ENCODE measurements at places on chromosomes 12 and 14.

DNA sequence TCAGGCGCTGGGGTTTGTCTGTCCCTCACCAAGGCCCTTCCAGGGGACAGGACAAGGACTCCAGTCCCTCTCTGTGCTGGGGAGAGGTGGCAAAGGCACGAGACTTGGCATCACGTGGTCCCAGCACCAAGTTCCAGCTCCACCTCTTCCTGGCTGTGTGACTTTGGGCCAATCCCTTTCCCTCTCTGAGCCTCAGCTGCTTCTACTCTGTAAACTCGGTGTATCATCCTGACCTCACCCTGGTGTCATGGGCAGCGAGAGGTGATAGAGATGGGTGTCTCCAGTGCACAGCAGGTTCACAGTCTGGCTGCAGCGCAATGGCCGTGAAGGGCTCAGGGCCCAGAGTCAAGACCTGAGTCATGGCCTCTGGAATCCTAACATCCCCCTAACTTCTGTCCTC lies 54.0 kb downstream of the MVK start:
- DNase-seq = no peak

- DNase-seq = no peak
Observed at GRCh38 chr14:101862177-101862576, 100.7 kb downstream of the PPP2R5C start.

DNA sequence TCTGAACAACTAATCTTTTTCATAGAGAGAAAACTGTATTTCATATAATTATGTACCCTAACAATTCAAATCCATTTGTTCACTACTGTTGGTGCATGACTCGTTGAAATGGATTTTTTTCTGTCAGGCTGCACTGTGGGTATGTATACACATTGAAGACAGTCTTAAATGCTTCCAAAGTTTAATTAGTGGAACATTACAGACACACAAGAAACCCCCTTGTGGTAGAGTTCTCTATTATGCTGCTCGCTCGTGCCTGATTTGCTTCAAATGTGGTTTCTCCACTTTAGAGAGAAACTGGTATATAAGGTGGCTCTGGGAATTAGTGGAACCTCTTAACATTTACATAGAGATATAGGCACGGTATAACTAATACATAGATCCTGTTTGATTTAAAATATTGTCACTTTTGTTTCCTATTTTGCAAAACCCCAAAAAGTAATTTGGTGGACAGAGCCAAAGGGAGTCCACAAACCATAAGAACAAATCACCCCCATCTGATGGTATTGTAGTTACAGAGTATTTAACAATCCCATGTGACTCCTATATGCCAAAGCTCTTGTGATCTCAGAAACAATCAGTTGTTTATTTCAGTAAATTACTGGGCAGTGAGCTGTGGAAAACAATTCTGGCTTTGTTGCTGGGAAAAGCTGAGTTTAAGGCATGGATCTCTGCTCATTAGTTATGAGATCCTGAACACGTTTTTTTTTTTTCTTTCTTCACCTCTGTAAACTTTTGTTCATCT lies 159.5 kb downstream of the BRMS1L start:
- no peak for DNase-seq

DNA sequence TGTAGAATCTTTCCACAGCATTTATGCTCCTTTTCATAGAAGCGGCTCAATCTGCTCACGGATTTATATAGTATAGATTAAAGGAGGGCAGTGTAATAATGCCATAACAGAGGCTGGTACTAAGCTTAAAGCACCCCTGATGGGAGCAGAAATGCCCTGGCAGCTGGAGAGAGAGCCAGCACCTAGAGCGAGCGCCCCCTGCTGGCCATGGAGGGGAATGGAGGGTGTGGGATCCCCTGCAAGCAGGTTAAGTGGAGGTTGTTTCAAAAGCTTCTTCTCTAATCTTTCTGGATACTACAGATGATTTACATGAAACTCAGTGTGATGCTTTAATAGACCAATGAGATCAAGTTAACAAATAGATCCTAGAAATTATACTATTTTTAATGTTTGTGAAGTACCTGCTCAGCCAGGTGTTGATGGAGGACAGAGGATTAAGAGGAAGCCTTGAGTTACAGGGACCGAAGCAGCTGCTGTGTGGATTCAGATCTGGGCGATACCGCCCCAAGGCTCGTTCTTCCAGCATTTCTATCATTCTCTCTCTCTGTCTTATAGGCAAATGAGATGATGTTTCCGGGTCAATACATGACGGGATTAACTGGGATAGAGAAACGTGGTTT lies 1519.3 kb upstream of the TMEM132C start:
- DNase-seq = peak; percentile 78

GRCh38 chr12:3101309-3102024 lies 24.3 kb downstream of the TSPAN9 start:
- no peak for DNase-seq

DNA sequence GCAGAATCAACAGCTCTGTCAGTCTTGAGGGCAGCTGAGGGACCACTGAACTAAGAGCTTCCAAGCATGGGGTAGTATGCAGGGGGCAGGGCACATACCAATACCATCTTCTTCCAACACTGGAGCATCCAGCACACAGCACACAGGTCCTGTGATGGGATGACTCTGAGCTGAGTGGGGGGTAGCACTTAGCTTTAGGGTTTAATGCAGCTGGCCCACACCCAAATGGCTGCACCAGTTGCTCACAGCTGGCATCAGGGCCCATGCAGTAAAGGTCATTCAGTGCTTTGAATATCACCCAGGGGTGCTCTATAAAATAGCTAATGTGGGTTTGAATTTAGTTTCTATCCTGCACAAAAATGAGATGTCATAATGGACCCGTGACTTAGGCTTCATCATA lies 1.7 kb downstream of the FAM186B start:
- no peak for DNase-seq

DNA sequence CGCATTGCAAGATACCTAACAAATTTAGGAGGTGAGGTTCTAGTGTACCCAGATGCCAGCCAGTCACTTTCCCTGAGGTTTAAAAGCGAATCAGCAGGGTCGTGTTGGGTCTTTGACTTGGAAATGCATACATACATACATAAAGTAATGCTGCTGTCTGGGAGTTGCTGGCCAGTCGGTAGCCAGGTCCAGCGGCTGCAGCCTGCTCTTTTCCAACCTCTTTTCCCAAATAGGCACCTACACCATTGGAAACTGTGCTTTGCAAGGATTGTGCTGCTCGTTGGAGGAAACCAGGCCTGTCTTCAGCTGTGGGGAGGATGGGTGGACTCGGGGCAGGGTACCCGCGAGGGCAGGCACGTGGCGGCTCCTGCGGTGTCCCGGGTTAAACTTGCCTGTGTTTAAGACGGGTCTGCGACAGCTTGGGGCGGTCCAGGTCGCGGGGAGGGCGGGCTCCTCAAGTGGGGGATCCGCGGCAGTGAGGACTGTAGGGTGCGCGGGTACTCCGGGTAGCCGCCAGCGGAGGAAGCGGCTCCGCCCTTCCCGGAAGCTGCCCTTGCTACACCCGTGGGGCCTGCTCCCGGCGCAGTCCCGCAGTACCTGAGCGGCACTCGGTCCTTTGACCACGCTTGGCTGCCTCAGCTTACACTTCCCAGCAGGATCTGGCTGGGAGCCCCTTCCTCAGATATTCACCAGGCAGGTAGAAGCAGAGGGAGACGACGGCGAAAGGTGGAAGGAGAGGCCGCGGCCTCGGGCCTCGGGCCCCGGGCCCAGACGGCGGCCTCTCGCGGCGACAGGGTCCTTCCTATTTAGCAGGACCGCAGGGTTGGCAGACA lies 2.7 kb downstream of the TTC6 start:
- DNase-seq = no peak

DNA sequence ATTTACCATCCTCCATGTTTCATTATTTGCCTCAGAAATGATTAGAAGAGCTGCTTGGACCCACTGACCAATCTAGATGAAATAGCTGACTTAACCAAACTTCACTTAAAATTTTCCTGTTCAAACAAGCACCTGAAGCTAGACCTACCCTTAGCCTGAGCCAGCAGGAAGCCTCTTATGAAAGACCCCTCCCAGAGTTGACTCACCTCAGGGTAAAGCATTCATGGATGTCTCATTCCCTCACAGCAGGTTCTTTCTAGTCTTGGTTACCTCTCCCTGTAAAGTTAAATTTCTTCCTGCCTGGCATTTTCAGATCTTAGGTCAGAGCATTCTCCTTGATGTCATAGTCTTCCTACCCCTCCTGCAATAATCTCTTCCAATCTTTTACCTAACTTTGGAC lies 1209.8 kb downstream of the FLRT2 start:
- DNase-seq = peak; percentile 9

Measured in Calu3 (cell line).